ENCODE measurements at places on chromosomes 3 and 15.

GRCh38 chr3:64880916-64881315 lies 193.1 kb upstream of the ADAMTS9 start:
- DNase-seq: no peak

GRCh38 chr15:62985768-62986167 lies 56.8 kb upstream of the TPM1 start:
- no peak for DNase-seq

GRCh38 chr3:105369500-105370371 lies 3.0 kb downstream of the ALCAM start:
- peak; percentile 45 for DNase-seq

- DNase-seq: no peak
These were observed at the start of gene GNB5 for GRCh38 chr15:52191207-52191606. Gene GNB5, minus strand, starts transcription at chr15:52191392. Its CDS starts 6,716 bp downstream, at chr15:52184676.

DNA sequence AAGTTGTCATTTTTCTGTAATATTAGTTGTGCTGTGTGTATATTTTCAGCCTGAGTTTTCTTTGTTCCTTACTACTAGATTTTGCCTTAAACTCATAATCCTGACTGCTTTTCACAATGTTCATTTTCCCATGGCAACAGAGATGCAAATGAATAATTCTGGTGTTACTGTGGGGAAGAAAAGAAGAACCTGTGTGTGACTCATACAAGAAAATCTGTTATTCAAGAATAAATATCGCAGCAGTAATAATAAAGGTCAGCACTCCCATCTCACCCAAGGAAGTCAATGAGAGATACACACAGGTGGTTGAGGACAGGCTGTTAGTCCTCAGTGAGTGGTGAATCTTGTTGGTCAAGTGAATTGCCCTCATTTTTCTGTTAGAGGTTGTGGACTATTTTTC lies 656.6 kb upstream of the NAALADL2 start:
- no peak for DNase-seq

- no peak for DNase-seq
These were observed 108.2 kb downstream of the TBL1XR1 start for GRCh38 chr3:177089110-177089509.

DNA sequence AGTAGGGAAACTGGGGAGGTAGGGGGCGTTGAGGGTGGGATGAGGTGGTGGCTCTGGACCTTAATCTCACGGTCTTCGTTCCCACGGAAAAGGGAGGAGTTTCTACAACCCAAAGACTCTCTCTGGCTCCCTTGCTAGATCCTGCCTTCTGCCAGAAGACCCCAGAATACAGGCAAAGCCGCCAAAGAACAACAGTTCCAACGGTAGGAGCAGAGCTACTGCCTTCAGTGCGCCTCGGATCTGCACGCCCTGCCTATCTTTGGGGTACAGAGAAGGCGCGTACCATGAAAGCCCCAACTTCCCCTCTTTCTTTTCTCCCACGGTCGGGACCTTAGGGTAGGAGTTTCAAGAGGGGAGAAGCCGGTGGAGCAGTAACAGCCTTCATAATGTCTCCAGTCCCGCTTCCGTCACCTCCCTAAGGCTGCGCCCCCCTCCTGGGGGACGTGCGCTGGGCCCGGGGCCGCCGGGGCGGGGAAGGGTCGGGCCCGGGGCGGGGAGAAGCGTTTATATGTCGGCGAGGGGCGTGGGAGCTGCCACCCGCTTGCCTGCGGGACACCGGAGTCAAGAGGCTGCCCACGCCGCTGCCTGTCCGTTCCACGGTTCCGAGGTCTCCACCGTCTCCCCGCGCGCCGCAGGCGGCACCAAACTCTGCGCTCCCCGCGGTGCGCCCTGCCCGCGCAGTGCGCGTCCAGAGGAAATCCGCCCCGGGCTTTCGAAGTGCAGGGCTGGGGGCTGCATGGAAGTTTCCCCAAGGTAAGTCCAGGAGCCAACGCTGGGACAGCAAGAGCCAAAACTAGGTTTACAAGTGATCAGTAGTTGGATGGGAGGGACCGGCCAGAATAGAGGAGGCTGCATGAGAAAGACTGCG lies at the start of gene COL6A6:
Gene COL6A6, plus strand, starts transcription at position 533 of the 868 bp plus-strand sequence. CDS start 43,188 bp downstream, outside the sequence.
- no peak for DNase-seq

GRCh38 chr3:95272781-95273180 lies 1209.9 kb downstream of the NSUN3 start:
- no peak for DNase-seq

GRCh38 chr3:33202711-33203457 lies 15.7 kb downstream of the SUSD5 start:
- DNase-seq: peak; percentile 62

DNA sequence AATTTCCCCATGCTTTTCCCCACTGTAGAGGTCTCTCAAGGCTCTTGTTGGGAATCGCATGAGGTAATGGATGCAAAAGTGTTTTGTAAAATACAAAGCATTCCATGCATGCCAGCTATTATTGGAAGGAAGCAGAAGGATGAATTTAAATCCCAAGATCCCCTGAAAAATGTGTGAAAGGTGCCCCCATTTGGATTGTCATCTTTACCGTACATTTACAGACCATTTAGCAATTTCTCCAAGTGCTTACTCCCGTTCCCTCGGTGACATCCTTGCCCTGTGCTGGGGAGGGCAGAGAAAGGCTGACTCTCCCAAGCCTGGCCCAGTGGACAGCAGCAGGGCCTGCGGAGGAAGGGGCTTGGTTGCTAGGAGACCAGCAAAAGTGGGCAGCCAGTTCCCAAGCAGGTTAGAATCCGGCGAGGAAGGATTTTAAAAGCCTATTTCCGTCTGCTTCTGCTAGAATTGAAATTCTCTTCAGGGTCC lies 31.1 kb upstream of the NEO1 start:
- DNase-seq: no peak

GRCh38 chr3:99472385-99472784 lies 166.0 kb upstream of the COL8A1 start:
- DNase-seq: no peak

DNA sequence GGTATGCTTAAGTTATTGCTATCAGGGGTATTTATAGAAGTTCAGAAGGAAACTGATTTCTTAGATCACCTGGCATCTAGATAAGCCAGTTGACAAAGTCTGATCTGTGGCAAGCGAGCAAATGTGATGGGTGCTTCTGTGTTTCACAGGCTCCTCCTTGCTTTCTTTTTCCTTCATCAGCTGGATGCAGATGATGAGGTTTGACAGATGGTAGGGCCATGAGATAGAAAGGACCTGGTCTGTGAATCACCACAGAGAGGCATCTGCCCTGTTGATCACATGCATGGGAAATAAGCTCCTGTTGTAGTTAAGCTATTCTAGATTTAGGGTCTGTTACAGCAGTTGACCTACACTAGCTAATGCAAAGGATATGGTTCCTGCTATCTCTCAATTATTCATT lies 372.0 kb downstream of the NEK10 start:
- no peak for DNase-seq

GRCh38 chr3:46545818-46546630 lies 20.1 kb downstream of the LRRC2 start:
- no peak for DNase-seq

- peak; percentile 89 for DNase-seq
These were observed 19.0 kb downstream of the SYNM start for GRCh38 chr15:99123713-99124451.

DNA sequence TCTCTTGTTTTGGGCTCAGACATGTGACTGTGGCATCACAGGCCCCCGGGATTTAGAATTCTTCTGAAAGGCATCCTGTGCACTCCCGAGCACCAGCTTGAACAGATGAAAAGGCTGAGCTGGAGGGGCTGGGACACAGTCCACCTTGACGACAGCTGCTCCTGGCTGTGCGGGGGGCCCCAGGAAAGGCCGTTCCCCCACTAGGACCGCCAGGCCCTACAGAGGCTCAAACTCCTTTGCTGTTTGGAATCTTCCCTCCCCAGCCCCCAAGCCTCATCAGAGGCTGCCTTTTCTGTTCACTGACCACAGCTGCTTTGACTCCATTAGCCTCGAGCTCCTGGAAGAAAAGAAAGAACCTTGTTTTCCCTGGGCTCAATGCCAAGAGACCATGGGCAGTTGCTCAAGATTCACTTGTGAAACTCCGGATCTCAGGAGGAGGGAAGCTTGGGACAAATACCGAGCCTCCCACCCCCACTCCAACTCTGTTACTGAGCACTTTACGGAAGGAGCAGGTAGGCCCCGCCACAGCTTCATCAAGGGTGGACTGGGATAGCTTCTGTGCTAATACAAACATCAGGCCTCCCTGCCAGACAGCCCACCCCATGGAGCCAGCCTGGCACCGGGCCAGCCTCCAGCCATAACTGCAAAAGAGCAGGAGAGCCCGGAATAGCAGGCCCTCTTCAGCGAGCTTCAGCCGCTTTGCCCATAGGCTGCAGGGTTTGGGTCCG lies 15.7 kb downstream of the CIDEC start:
- peak; percentile 46 for DNase-seq

- DNase-seq: no peak
These were observed 85.6 kb upstream of the POU1F1 start for GRCh38 chr3:87361956-87362355.

GRCh38 chr3:28844298-28845005 lies 436.4 kb upstream of the RBMS3 start:
- DNase-seq: no peak

DNA sequence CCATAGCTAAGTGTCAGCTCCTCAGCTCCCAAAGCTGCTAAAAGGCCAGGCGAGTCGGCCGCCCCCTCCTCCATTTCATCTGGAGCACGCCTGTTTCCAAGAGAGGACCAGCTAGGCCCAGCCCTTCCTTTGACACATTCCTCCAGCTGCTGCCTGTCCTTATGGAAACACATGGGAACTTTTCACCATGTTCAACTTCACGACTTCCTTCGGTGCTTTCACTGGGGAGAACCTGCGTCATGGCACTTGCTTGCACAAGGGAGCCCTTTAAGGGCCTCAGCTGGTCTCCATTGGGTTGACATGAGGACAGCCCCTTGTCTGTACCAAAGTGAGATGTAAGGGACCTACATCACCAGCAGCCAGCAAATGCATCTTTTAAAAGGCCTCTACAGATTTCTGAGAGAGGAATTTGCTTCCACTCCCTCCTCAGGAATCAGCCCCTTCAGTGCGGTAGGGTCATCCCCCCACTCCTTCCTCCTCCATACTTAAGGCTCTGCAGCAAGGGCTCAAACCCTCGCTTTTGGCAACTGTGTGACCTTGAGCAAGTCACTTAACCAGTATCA lies 2.1 kb downstream of the MAGI1 start:
- no peak for DNase-seq

GRCh38 chr3:127194601-127195187 lies 1.8 kb downstream of the PRR23E start:
- DNase-seq: no peak

- no peak for DNase-seq
These were observed at the start of gene PDE8A for GRCh38 chr15:84981711-84982300. Gene PDE8A, plus strand, starts transcription at chr15:84981856. Its CDS starts 307 bp downstream, at chr15:84982163.

- no peak for DNase-seq
These were observed 129.0 kb downstream of the NFKBIZ start for GRCh38 chr3:101978348-101978747.
